ENCODE measurements at places on chromosomes 7 and 10.

DNA sequence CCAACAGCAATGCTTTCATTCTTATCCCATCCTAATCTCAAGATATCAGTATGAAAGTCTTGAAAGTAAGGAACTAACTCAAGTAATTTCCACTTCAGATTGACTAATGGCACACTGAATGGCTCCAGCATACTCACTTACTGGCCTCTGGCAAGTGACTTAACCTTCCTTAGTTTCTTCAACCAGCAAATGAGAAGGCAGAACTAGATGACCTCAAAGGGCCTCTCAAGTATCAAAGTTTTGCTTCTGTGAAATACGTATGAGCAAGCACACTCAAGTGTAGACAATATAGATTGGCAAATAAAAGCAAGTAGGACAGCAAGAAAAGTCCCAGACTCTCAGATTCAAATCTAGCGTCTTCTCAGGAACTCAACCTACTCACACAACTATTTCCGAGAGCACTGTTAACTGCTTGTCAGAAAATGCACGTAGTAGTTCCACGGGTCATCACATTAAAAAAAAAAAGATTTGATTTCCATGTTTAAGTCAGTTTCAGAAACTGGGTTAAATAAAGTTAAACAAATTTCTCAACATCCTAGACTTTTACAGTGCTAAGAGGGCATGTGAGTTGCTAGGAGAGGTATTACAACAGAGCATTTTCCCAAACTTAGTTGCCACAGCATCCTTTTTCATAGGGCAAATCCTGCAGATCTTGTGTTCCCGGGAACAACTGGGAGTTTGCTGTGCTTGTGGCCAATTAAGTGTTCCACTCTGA, 276.9 kb upstream of the KLF14 start:
- no peak for DNase-seq

GRCh38 chr7:102849538-102849937, 63.3 kb upstream of the LRRC17 start:
- no peak for DNase-seq

DNA sequence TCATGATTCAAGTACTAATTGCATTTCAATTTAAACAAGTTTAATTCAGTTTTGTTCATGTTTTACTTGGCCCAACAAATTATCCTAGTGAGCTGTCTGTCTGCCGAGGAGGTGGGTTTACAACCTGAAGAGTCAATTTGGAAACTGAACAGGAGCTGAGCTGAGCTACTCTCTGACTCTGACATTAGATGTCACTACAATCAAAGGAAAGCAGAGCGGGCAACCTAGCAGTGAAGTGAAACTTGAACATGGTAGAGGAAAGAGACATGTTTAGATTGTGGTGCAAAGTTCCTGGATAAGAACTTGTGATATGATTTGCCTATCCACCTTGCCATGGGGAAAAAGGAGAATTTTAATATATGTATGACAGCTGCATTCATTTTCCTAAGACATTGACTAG, 9.6 kb upstream of the AGR3 start:
- no peak for DNase-seq

GRCh38 chr7:126635545-126635944, 617.2 kb downstream of the GRM8 start:
- DNase-seq: no peak

DNA sequence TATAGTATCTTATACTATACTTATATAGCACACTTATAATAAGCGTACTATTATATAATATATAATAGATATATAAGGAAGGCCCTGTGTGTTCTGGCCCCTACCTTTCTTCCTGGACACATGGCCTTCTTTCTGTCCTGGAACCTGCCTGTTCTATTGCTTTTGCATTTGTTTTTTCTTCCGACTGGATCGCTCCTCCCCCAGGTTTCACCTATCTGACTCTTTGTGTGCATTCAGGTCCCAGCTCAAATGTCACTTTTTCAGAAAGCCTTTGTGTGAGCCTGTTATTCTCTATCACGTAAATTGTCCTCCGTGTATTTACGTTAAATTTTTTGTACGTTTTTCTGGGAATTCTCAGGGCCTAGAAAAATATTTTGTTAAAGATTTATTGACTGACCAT, 2.9 kb upstream of the TRIM8 start:
- no peak for DNase-seq

DNA sequence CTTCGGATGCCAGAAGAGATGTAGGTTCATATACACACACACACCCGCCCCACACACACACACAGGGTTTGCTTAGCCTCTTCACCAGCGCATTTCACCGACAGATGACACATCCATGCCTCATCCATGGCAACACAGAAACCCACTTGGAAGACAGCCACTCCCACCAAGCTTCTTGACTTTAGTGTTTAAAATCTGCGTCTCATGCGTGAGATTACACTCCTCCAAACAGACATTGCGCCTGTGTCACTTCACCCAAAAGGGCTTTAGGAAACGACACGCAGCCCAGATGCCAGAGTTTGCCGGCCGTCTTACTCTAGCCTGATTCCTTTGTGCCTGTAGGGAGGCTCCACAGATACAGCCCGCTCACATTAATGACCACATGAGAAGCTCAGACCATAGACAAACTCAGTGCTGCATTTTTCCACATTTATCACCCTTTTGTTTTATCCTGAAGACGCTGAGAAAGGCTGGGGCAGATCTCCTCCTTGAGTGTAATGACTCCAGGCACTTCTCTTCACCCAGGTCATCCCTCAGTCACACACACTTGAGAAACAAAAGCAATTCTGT, 73.8 kb downstream of the DIP2C start:
- no peak for DNase-seq

- DNase-seq: no peak
These were observed 6.9 kb downstream of the KMT2E start for GRCh38 chr7:105020926-105021325.

GRCh38 chr7:2076649-2077064, 156.1 kb downstream of the MAD1L1 start:
- no peak for DNase-seq

DNA sequence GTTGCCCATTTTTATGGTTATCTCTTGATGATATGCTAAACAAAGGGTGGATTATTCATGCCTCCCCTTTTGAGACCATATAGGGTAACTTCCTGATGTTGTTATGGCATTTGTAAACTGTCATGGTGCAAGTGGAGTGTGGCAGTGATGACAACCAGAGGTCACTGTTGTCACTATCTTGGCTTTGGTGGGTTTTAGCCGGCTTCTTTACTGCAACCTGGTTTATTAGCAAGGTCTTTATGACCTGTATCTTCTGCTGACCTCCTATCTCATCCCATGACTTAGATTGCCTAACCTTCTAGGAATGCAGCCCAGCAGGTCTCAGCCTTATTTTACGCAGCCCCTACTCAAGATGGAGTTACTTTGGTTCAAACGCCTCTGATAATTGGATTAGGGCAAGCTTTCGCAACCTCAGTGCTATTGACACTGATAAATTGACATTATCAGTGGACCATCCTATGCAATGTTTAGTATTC, 36.9 kb downstream of the BAG3 start:
- no peak for DNase-seq

DNA sequence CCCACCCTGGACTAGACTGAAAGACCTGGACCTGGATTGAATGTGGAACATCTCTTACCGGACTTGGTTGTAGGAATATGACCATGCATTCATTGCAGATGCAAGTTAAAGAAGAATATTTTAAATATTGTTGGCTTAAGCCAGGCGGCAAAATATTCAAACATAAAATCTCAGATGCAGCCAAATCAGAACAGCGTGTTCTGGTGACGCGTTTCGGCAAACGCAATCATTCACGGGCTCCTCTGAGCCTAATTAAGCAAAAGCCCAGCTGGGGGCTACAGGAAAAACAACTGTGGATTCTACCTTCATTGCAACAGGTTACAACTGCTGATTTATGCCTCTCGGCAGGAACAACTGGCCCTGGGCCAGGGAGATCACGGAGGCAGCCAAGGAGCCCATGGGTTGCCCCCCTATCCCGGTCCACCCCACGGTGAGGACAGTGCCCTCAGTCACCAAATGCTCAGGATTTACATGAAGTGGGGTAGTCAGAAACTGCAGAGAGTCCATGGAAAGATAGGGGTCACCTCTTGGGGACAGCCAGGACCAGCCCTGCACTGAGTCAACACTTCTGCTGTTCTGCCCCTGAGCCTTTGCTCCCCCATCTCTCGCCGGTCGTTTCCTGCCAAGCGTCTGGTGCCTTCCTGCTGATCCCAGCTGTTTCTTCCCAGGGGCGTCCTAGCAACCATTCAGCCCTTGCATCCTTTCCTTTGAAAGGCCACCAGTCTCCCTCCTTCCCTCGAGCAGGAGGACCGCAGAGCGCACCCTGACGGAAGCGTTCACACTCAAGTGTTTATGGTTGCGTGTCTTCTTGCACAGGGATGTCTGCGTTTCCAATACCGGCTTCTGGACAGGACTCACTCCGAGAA, 64.4 kb upstream of the SFMBT2 start:
- peak; percentile 28 for DNase-seq

GRCh38 chr7:32428546-32428945, 61.6 kb downstream of the LSM5 start:
- no peak for DNase-seq

DNA sequence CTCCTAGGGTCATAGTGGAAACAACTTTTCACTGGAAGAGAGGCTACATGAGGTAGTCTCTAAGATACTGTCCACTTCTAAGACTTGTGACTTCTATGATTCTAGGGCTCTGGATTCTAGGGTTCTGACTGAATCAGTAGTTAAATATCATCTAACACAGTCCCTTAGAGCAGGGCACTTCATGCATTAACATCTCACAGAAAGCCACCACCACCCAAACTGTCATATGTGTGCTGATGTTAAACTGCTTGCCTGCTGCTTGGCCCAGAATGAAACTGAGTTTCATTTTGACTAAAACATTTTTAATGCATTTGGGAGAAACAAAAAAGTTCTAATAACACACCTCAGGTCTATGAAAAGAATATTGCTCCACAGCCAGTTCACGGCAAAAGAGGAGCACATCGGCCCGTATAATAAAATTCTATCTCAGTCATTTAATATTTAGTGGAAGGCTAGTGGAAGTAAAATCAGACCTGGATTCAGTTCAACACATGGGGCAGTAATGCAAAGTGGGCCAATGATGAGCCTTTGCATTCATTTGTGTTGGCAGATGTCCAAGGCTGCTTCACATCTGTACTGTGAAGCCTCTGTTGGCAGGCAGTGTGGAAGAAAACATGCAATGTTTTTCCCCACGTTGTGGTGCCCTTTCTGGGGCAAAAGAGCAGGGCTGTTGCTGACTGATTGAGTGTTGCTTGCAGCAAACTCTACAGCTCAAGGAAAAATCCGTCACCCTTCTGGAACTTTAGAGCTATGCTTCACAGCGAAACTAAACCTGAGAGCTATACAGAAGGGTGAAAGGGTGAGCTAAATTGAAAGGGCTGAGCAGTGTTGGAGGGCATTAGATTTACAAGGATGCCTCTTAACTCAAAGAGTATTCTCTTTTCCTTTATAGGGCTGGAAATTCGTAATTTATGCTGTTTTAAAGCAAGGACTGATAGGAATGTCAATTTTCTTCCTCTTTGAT, 33.5 kb upstream of the AUTS2 start:
- DNase-seq: peak; percentile 46

DNA sequence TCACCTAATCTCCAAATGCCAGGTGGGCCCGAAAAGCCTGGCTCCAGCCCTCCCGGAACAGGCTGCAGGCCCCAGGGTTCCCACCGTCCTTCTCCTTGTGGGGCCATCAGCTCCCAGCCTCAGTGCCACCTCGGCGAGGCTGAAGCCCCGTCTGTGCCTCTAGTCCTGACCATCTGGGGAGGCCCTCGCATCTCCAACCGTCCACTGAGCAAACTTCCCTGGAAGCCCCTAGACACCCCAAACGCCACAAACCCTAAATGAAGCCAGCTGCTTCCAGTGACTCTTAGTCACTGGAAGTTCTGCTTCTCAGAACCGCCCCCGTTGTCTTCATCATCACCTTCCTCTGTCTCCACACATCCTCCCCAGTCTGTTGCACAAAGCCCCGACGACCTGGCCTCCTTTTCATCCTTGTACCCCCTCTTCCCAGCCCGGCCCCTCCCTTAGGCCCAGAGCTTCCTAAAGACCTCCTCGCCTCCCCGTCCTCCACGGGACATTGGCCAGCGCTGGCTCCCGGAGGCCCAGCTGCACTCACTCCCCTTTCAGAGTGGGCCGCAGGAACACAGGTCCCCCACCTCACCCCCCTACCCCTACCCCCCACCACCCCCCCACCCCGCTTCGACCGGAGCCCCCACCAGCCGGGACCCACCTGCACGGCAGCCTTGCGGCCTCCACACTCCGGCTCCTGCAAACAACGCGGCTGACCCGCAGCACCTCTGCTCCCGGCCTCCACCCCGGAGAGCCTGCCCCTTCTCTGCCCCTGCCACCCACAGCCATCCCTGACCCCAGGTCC, 1.1 kb upstream of the DIP2C start:
- no peak for DNase-seq

- DNase-seq: no peak
These were observed 83.3 kb downstream of the CTBP2 start for GRCh38 chr10:125076891-125077541.

- no peak for DNase-seq
These were observed 71.8 kb downstream of the SEMA3A start for GRCh38 chr7:84122582-84123360.
